ENCODE measurements at places on chromosomes 4 and X.

DNA sequence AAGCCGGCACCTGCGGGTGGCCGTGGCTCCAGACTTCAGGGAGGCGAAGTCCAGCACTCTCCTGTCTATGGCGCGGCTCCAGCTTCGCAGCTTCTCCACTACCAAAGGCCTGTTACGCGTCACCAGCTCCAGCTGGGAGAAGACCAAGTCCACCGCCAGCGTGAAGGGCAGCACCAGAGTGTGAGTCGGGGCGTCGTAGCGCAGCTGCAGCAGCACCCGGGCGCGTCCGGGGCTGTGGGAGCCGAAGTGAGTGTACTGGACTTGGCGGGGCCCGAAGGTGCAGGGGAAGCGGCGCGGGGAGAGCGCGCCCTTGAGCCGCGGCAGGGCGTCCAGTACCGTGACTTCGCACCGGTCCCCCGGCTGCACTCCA is 444 bp downstream of the FREM3 start:
- DNase-seq = no peak

GRCh38 chrX:154486396-154487207 is at the start of gene UBL4A:
UBL4A (minus strand) TSS chrX:154486615; CDS start chrX:154486584, 31 bp downstream.
- DNase-seq = no peak

- DNase-seq = no peak
Observed at GRCh38 chrX:136745215-136746173, 35.2 kb downstream of the ARHGEF6 start.

- DNase-seq = no peak
Observed at GRCh38 chrX:116282751-116283150, 112.2 kb downstream of the AGTR2 start.

GRCh38 chr4:13783800-13784411 is 156.4 kb upstream of the BOD1L1 start:
- no peak for DNase-seq

GRCh38 chrX:102067966-102068723 is 57.3 kb upstream of the TCEAL2 start:
- no peak for DNase-seq
